ENCODE measurements at places on chromosomes 16 and 17.

DNA sequence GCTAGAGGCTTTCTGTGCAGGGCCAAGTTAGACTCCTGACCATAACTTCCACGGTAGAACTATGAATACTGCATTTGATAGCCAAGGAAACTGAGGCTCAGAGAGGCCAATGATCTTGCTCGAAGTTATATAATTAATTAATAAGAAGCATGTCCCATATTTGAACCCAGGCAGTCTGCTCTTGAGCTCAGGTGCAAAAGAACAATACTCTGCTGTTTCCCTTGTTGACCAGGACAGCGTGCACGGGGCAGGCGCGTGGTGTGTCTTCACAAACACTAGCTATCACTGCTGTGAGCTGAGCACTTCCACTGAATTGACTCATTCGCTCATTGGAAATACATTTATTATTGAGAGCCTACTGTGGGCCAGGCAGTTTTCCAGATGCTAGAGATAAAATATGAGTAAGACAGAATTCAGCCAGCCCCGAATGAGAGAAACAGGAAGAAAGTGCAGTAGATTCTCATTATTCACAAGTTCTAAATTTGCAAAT lies 1.6 kb downstream of the CHD9 start:
- DNase-seq, result no peak

GRCh38 chr17:77952368-77952767 lies 6.1 kb upstream of the TNRC6C start:
- DNase-seq, result no peak

DNA sequence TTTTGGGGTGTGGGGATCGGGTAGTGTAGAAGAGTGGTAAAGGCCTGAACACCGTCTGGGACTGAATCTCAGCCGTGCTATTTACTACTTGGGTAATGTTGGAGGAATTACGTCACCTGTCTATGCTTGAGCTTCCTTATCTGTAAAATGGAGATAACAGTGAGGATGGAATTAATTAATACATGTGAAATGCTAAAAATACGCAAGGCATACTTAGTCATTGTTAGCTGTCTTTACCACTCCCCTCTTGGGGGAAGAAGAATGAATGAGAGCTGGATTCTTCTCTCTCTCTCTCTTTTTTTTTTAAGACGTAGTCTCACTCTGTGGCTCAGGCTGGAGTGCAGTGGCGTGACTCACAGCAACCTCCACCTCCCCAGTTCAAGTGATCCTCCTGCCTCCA lies 41.1 kb upstream of the TANGO6 start:
- no peak for DNase-seq

DNA sequence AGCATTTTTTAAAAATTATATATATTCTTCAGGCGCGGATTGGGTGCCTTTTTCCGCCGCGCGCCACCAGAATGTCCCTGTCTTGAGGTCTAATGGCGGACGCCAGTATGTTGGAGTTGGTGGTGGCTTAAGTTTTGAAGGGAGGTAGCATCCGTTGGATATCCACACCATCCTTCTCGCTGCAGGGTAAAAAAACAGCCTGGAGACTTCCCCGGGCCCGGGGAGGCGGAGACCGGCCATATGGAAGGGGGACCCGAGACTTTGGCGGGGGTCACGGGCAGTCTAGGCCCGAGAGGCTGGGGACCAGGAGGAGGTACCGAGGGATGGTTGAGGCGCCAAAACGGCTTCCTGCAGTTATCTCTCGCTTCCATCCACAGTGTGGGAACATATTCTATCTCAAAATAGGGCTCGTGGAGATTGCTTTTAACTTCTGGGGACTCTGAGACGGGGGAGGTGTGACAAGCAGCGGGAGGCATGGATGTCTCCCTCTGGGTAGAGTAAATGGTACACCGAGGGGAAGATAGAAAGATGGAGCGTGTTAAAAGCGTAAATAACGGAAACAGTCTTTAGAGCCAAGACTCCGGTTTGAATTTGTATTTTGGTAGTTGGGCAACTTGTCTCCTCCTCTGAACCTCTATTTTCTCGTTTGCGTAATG lies at the start of gene SF3B3:
Gene SF3B3, plus strand, starts transcription at position 74 of the 656 bp plus-strand sequence. CDS start 2,841 bp downstream, outside the sequence.
- DNase-seq, result peak; percentile 48

DNA sequence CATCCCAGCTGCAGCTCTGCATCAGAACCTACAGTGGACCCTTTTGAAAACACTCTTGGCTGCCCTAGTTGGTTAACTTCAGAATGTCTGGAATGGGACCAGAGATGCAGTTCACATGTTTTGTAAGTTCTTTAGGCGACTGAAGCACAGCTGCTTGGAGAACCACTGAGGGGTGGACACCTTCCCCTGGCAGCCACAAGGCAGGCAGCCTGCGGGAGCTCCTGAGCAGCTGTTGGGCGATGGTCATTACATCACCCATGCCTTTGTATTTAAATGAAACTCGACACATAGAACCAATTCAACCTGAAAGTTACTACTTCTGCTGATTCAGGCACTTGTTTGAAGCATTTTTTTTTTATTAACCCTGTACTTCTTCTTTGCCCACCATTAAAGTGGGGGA lies 151.5 kb downstream of the LGALS9B start:
- no peak for DNase-seq

GRCh38 chr17:74516561-74517328 lies 14.5 kb downstream of the CD300LB start:
- no peak for DNase-seq

GRCh38 chr16:17076092-17076754 lies 394.5 kb downstream of the XYLT1 start:
- no peak for DNase-seq

DNA sequence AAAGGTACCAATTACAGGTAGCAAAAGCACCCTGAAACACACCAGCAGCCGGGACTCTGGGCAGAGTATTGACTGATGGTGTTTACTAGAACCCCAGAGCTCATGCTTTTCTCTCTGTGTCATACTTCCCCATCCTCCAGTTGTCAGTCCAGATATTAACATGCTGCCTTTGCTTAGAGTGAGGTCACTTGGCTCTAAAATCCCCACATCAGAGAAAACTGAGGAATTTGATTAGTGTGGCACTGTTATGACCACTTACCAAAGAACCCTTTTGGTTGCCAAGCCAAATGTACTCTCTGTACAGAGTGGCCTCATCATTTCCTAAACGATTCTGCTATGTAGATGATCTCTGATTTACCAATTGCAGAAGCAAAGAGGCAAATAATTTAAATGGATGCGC lies 80.4 kb downstream of the ABCC12 start:
- no peak for DNase-seq

DNA sequence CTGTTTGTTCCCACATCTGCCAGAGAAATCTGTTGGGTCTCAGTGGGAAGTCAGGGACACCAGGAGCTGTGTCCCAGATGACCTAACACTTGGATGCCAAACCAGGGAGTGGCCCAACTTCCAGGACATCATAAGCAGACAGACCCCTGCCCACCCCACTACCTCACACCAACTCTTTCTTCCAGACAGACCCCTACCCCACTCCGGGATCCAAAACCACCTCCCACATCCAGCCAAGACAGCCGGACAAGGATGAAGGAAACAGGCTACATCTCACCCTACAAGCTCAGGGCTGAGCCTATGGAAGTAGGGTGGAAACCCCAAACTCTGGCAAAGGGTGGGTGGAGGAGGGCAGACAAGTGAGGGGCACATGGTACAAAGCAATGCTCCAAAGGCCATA lies 3.6 kb downstream of the HDAC5 start:
- DNase-seq, result no peak

GRCh38 chr16:81307770-81308169 lies 7.0 kb upstream of the GAN start:
- DNase-seq, result no peak

- DNase-seq, result no peak
These were observed 110.1 kb downstream of the XYLT1 start for GRCh38 chr16:17360693-17361122.

DNA sequence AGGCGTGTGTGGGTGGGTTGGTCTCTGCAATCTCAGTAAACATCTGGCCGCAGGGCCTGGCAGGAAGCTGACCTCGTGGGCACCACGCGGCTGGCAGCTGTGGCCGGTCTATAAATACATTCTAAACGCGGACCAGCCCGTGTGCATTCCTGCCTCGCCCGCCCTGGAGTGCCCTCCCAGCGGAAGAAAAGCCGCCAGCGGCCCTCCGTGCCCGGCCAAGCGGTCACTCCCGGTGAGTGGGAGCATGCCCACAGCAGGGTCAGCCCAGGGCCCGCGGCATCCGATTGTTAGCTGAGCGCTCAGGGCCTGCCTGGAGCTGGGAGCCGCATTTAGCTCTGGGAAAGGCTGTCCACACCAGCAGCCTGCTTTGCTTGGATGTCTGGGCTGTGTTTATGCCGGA lies 10.3 kb downstream of the ZNF469 start:
- no peak for DNase-seq

- no peak for DNase-seq
These were observed 1.4 kb downstream of the CEP131 start for GRCh38 chr17:81221371-81221841.

- DNase-seq, result no peak
These were observed 4.7 kb upstream of the NSMCE1 start for GRCh38 chr16:27273330-27273669.

- no peak for DNase-seq
These were observed 7.2 kb upstream of the VASN start for GRCh38 chr16:4364196-4365013.

- DNase-seq, result no peak
These were observed 3.6 kb upstream of the DUSP14 start for GRCh38 chr17:37485938-37486570.

DNA sequence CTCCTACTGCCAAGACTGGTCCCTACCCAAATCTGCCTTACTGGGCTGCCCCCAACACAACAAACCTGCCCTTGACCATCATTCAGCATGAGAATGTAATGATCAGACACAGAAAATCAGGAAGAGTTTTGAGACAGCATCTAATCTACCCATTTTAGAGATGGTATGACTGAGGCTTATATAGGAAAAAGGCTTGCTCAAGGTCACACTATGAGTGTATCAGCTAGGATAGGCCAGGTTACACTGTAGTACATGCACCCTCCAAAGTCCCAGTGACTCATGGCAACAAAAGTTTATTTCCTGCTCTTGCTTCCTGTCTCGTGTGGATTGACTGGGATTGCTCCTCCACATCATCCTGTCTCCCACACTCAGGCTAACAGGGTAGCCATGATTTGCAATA lies 27.9 kb downstream of the NLRC5 start:
- DNase-seq, result no peak

DNA sequence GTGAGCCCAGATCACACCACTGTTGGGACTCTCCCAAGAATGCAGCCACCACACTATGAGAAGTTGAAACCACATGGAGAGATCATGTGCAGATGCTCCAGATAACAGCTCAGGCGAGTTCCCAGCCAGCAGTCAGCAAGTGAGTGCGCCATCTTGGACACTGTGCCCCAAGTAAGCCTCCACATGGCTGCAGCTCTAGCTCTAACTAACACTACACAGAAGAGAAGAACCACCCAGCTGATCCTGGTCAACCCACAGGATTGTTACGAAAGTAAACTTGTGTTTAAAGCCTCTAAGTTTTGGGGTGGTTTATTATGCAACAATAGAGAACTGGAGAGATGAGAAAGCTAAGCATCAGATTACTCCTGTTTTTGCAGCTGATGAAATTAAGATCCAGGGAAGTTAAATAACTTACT lies 25.8 kb downstream of the SLC38A7 start:
- DNase-seq, result no peak

GRCh38 chr17:28396635-28397239 lies 9.3 kb downstream of the SLC46A1 start:
- DNase-seq, result no peak

DNA sequence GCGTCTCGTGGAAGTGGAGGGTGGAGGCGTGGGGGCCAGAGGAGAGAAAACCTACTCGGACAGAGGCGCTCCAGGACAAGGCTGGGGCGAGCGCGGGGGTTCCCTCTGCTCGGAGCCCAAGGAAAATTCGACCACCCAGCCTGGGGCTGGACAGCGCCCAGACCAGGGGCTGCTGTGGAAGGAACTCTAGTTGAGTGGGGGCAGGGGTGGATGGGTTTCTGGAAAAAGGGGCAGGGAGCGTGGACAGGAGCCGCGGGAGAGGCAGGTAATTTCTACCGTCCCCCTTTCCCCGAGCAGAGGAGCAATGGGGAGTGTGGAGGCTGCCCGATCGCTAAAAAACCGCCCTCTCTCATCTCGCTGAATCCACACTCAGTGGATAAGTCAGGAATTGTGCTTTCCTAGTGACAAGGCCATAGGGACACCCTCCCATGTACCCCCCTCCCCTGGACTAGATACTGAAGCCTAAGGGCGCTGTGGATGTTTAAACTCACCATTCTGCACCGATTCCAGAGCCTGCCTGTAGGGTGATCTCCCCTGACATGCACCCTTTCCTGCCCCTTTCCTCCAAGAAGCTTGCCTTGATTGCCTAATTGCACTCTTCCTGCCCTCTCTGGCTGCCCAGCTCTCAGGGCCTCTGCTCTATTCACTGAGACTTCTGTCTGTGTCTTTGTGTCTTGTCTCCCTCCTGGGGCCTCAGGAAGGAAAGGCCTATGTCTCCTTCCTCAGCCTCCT lies 90.7 kb upstream of the TMEM97 start:
- no peak for DNase-seq

GRCh38 chr16:10362077-10362863 lies 23.6 kb upstream of the ATF7IP2 start:
- DNase-seq, result no peak

DNA sequence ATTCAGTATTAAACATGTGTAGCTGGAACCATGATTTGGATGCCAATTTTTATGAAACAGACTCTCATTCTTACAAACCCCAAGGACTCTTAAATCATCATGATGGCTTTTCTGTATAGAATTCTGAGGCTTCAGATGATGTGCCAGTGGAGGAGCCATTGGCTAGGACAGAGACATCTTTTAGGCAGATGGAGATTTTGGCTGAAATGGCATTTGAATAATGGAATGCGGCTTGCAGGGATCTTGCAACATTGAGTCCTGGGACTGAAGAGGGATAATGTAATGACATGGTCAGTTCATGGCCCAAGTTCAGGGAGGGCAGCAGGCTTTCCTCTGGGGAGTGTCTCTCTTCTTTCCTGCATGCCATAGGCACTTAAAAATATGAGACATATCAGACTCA lies 172.4 kb downstream of the ABCA8 start:
- no peak for DNase-seq

GRCh38 chr17:35683591-35683990 lies 47.8 kb upstream of the RASL10B start:
- no peak for DNase-seq

DNA sequence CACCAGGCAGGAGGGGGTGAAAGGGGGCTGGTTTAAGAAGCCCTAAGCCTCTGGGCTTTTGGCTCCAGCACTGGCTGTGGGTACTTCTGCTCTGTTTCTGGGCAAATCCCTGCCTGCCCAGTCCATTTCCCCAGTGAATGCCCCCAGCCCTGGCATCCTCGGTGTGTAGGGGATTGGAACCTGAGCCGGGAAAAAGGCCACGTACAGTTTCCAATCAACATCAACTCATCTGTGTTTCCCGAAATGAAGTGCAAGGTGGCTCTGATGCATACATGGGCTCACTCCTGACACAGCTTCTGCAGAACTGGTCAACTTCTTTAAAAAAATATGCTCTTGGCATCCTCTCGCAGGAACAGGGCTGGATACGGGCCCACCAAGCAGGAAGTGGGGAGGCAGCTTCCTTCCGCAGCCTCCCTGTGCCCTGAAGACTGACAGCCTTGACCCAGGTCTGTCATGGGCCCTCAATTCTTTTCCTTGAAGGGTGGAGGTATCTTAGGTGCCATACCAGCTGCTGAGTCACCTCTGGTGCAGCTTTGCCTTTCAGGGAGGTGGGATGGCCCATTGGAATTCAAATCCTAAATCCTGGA lies 73.3 kb downstream of the N4BP1 start:
- DNase-seq, result no peak

- DNase-seq, result no peak
These were observed 150.1 kb downstream of the RAB11FIP4 start for GRCh38 chr17:31541559-31541958.

- DNase-seq, result peak; percentile 23
These were observed 2.3 kb downstream of the BORCS6 start for GRCh38 chr17:8187517-8188262.

GRCh38 chr16:69108064-69108904 lies 2.8 kb downstream of the HAS3 start:
- DNase-seq, result no peak

Data from activated gamma-delta T cell (primary cell).